Effector memory CD4-positive, alpha-beta T cell (primary cell): ENCODE measurements at places on chromosomes 5 and 9.

DNA sequence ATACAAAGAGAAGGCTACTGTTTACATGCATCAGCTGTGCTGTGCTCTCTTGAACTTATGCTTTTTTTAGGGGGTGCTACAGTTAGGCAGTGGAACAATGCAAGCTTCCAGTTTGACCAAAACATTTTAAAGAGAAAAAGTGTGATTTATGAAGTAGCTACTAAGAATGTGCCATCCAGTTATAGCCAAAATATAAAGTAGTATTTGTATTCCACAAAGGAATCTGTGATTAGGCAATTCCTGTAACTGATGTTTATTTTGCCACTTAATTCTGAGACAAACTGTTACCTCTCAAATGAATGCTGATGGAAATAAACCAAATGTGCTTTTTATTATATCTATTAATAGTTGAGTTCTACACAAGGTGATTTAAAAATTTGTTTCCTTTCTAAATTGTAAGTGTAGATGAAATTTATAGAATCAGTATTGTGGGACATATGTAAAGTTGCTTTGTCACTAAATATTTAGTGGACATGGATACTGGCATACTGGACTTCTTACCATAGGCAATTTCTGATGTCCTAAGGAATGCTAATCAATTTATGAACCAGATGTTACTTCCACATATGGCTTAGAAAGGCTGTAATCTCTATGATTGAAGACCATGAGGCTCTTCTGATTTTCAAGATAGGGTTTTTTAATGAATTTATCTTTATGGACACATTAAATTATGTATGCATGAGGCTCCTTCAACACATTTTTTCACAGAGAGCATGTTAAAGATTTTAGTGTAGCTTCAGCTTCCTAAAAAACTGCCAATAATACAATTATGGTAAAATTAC, 410.2 kb downstream of the PRR16 start:
- no peak for DNase-seq

- no peak for DNase-seq
Measured at GRCh38 chr9:26706223-26706622, 186.4 kb downstream of the CAAP1 start.

DNA sequence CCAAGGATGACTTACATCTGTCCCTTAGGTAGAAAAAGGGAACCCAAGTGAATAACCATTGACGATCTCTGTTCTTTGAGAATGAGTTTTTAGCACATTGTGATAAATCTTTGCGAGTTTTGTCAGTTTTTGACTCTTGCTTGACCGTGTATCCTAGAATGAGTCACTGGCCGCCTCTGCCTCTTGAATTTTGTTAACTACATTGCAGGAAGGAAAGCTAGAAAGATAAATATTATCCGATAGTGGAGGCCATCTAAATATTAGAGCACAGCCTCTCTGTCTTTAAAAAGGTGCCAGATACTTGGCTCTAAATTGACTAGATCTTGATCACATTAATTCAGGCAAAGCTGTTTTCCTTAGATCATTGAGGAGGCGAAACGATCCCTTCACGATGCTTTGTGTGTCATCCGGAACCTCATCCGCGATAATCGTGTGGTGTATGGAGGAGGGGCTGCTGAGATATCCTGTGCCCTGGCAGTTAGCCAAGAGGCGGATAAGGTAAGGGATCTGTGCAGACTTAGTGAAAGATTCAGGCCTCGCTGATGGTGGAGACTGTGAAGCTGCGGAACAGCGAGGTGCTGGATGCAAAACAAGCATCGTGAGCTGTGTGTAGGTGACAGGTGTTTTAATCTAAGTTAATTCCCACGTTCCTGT, 12.2 kb downstream of the CCT5 start:
- no peak for DNase-seq

- no peak for DNase-seq
Measured at GRCh38 chr5:17190242-17190778, 27.1 kb upstream of the BASP1 start.

DNA sequence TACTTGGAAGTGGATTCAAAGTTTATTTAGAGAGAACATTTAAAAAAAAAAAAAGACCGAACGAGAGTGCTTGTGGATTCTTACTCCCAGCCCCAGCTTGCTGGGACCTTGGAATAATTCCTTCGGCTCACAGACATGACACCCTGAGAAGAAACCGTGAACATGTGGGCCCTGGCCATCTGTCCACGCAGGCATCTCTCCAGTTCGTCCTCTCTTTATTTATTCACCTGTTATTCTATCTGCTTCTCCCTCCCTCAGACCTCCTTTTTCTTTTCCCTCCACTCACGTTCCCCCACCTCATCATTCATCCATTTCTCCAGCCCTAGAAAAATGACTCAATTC, 93.7 kb upstream of the PHYKPL start:
- DNase-seq = no peak

- DNase-seq = no peak
Measured at GRCh38 chr9:121997791-121998190, 95.3 kb downstream of the TTLL11 start.

DNA sequence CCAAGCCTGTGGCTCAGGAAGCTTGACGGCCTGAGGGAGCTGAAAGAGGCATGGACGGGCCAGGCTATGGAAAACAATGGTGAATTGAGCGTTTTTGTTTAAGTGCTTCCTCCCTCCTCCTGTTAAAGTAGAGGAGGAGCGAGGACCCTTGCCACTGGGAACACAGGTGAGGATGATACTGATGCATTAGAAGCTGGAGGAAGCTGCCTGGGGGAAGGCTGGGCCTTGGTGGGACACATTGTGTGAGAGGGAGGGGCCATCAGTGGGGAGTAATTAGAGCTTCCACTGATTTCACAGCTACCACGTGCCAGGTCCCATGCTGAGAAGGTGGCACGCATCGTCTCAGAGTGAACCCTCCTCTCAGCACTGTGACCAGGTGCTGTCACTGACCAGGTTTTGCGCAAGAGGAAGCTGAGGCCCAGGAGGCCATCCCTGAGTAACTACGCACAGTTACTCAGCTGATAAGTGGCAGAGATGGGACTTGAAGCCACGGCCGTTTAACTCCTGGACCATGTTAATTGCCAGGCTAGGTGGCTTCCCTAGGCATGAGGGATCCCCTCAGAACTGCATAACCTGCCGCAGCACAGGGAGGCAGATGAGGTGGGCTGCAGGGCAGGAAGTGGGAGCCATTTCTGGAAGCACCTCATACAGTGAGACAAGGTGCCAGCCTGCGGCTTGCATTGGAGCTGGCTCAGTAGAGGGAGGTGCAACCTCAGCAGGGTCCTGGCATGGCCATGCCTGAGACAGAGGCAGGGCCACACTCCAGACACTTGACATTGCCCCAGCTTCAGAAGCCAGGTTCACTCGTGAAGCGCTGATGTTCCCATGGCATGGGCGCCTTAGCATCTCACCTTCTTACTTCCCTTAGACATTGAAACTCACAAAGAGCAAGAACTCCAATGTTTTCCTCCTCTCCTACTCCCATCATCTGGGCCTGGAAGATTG, 195.3 kb upstream of the MVB12B start:
- DNase-seq = no peak

- DNase-seq = no peak
Measured at GRCh38 chr5:64505769-64506566, at the start of gene RGS7BP. Gene RGS7BP (plus strand): TSS chr5:64506015. CDS start chr5:64506625, 610 bp downstream.
